Cardiac muscle cell (in vitro differentiated cells and primary cell): ENCODE measurements at places on chromosomes 7 and 10. TPM values are rescaled to one million over a fixed set of nuclear protein-coding genes. Genes with fewer than 3 reads are reported as not detected.

SPDYE6 gene
- 2.2 and 2.4 TPM in 2 replicates for polyA plus RNA-seq

GNAT3 gene
- not detected in 2 replicates for polyA plus RNA-seq

HMX3 gene
- not detected in 2 replicates for polyA plus RNA-seq

TFPI2 gene
- polyA plus RNA-seq: 12.6 and 20.1 TPM in 2 replicates

CLDN4 gene
- 0.99 and 1.9 TPM in 2 replicates for polyA plus RNA-seq

PLA2G12B gene
- polyA plus RNA-seq: 2.6 TPM in 1 of 2 replicates, not detected in the other

AKR1C8 gene
- not detected in 2 replicates for polyA plus RNA-seq

CYP26A1 gene
- 1.2 and 3.0 TPM in 2 replicates for polyA plus RNA-seq

HTR5A gene
- polyA plus RNA-seq: not detected in 2 replicates

SNX10 gene
- polyA plus RNA-seq: 9.3 and 11.6 TPM in 2 replicates

CALHM1 gene
- not detected in 2 replicates for polyA plus RNA-seq

STEAP1 gene
- polyA plus RNA-seq: not detected in 2 replicates

KCTD7 gene
- 12.2 and 13.5 TPM in 2 replicates for polyA plus RNA-seq

PNLIP gene
- polyA plus RNA-seq: not detected in 2 replicates

ELFN1 gene
- polyA plus RNA-seq: 8.9 and 13.4 TPM in 2 replicates

FAM204A gene
- polyA plus RNA-seq: 49.5 and 67.1 TPM in 2 replicates

CPVL gene
- 75.3 and 95.2 TPM in 2 replicates for polyA plus RNA-seq

CLDN3 gene
- 5.6 and 11.2 TPM in 2 replicates for polyA plus RNA-seq

PDZD7 gene
- polyA plus RNA-seq: 2.4 and 7.7 TPM in 2 replicates

TAS2R5 gene
- 0.12 and 1.2 TPM in 2 replicates for polyA plus RNA-seq
